Activated naive CD4-positive, alpha-beta T cell treated with anti-CD3 and anti-CD28 coated beads for 36 hours (primary cell): ENCODE measurements at places on chromosomes 1 and 21. TPM values are rescaled to one million over a fixed set of nuclear protein-coding genes. Genes with fewer than 3 reads are reported as not detected.

MT1HL1 gene
- not detected for total RNA-seq

C4BPB gene
- total RNA-seq = 1.1 TPM

OR2M3 gene
- total RNA-seq = not detected

TMCO1 gene
- 50.7 TPM for total RNA-seq

DNA sequence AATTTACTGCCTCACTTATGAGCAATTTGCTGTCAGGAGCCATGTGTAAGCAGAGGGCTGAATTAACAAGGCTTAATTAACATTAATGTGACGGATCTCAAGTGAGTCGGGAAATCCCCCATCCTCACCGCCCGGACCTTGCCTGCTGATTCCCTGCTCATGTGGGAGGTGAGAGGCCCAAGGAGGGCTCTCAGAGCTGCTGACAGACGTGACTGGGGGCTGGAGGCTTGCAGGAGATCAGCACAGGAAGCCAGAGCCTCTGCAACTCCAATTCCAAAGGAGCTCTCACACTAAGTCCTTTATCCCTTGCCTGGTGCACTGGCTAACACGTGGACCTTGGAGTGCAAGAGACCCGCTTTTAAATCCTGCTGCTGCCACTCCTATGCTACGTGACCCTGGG lies 19.4 kb downstream of the LRP8 start:
- H3K27ac ChIP-seq = no peak overlapping the region
- DNase-seq = no peak
- H3K36me3 ChIP-seq = peaks cover 8% of the 10 kb centered on the region
- no peak overlapping the region for H3K4me3 ChIP-seq
- H3K27me3 ChIP-seq = no peaks in the 10 kb centered on the region

- no peaks in the 10 kb centered on the region for H3K27me3 ChIP-seq
- DNase-seq = no peak
- no peak overlapping the region for H3K4me3 ChIP-seq
- H3K27ac ChIP-seq = no peak overlapping the region
These were observed 3.0 kb downstream of the TIMM17A start for GRCh38 chr1:201958348-201958747.

GNG12 gene
- 0.05 TPM for total RNA-seq

PRKCZ gene
- total RNA-seq = 7.0 TPM

GRCh38 chr1:168285971-168286927 lies 5.6 kb downstream of the TBX19 start:
- no peaks in the 10 kb centered on the region for H3K27me3 ChIP-seq
- DNase-seq = no peak

CASP9 gene
- 6.5 TPM for total RNA-seq

GRCh38 chr1:231871878-231872277 lies 245.3 kb downstream of the DISC1 start:
- no peak for DNase-seq
- no peak overlapping the region for H3K27ac ChIP-seq
- peaks cover 25% of the 10 kb centered on the region for H3K4me1 ChIP-seq
- no peak overlapping the region for H3K4me3 ChIP-seq
- H3K27me3 ChIP-seq = no peaks in the 10 kb centered on the region
- peaks cover 10% of the 10 kb centered on the region for H3K36me3 ChIP-seq

- H3K27me3 ChIP-seq = no peaks in the 10 kb centered on the region
- no peak for DNase-seq
- H3K36me3 ChIP-seq = no peaks in the 10 kb centered on the region
These were observed 7.8 kb upstream of the CD46 start for GRCh38 chr1:207744000-207744534.

DNA sequence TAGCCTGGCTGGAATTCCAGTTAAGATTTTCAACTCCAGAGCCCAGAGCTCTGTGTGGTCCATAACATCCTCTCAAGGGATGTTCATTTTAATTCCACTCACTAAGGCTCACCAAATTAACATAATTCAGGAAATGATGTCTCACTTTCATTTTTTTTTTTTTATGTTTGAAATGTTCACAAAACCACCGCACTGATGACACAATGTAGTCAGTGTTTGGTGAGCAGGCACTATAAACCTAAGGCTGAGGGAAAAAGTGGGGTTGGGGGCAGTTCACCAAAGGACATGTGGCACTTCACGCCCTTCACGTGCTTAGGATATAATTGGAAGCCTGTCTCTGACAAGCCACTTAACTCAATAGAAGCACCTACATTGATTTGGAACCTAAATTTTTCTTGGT lies 177.3 kb upstream of the CAMK1G start:
- H3K27ac ChIP-seq = no peak overlapping the region
- DNase-seq = no peak
- H3K36me3 ChIP-seq = no peaks in the 10 kb centered on the region
- H3K4me1 ChIP-seq = no peaks in the 10 kb centered on the region
- peaks cover 13% of the 10 kb centered on the region for H3K27me3 ChIP-seq

DNA sequence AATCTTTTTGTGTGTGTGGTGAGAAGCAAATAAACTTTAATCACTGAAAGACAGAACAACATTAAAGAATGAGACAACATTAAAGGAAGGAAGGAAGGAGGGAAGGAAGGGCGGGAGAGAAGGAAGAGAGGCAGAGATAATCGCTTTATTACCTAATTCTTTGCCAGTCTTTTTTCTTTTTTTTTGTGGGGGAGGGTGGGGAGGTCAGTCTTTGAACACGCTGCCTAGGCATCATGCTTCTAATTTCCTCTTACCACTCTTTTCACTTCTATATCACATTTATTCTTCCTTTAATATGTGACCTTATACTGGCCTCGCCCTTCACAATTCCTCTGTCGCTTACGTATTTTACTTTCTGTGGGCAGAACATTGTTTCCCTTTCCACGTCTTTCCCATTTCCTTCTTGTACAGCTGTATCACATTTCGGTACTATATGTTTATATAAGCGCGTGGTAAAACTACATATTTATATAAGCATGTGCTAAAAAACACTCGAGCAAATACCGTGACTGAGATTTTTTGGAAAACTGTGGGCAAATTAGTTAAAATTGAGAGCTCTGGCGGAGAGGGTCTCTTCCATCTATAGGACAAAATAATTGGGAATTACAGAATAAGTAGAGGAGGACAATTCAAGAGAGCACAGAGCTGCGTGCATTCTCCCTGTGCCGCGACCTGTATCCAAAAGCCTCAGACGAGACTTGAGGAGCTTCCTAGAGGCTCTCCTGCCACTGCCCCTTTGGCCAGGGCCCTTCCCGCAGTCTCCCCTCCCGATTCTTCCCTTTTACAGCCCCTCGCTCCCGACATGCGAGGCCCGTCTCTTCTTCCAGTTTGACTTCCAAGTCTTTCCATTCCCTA lies 823 bp upstream of the PRKAA2 start:
- H3K27ac ChIP-seq = no peak overlapping the region
- H3K4me3 ChIP-seq = peak overlapping the region; percentile 52
- peaks cover 50% of the 10 kb centered on the region for H3K27me3 ChIP-seq

GRCh38 chr1:209937996-209938959 lies at the start of gene SYT14:
Gene SYT14 (plus strand): TSS chr1:209938217. CDS start chr1:209938265, 48 bp downstream.
- H3K4me3 ChIP-seq = peak within 1 kb of the TSS; percentile 45
- peaks cover 46% of the 10 kb centered on the region for H3K27me3 ChIP-seq
- H3K36me3 ChIP-seq = peaks cover 1% of the 10 kb centered on the region
- peaks cover 9% of the 10 kb centered on the region for H3K4me1 ChIP-seq
- no peak for DNase-seq

GRCh38 chr1:224375059-224375458 lies 18.4 kb downstream of the CNIH4 start:
- DNase-seq = no peak
- no peaks in the 10 kb centered on the region for H3K27me3 ChIP-seq
- H3K4me3 ChIP-seq = no peak overlapping the region

DNA sequence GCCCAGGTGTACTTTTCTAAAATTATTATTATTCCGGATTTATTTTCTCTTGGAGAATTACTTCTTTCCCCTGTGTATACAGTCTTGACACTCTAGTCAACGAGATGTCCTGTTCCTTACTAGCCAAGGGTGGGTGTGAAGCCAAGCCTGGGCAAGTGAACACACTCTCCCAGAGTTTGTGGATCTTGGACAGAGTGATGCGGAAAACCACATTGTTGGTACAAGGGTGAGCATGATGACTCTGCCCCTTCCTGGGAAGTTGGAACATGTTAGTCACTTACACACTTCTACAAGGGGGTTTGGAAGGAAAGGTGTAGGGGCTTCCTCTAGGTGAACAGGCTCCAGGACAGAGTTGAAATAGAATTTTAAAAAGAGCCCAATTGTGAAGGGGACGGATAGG lies 20.0 kb upstream of the RD3 start:
- H3K27me3 ChIP-seq = no peaks in the 10 kb centered on the region
- H3K4me1 ChIP-seq = peaks cover 22% of the 10 kb centered on the region
- no peak overlapping the region for H3K27ac ChIP-seq
- DNase-seq = no peak

DNA sequence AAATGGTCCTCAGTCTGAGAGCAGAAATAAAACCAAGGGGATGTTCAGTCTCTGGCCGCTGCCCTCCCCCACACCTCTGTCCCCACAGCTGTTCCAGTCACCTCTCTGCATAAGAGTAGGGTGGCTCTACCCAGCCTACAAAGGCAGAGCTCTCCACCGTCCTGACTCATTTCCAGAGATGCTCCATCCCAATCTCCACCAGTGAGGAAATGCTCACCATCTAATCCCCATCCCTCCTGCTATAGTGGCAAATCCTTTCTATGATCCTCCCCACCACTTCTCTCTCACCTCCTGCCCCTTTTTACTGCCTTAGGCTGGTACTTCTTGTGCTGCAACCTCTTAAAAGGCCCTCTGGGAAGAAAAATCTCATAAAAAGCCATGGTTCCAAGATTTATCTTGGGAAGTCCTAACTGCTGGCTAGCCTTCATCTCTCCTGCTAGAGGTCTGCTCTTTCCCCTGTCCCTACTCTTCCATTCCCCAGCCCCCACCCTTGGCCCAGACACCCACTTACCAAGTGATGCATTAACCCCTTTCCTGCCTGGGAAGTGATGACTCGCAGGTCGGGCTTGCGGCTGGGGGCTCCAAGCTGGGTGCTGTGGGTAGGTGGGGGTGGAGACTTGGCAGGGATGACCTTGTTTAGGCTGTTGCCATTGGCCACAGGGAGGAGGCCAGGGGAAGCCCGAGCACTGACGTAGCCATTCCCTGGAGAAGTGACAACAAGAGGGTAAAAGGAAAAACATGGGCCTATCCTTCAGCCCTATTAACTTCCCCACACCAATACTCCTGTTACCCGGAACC lies 23.9 kb downstream of the MEF2D start:
- H3K27me3 ChIP-seq = no peaks in the 10 kb centered on the region
- peaks cover 29% of the 10 kb centered on the region for H3K4me1 ChIP-seq
- no peak for DNase-seq
- H3K4me3 ChIP-seq = no peak overlapping the region
- peak overlapping the region; percentile 4 for H3K27ac ChIP-seq

GRCh38 chr1:231241750-231242149 lies 738 bp downstream of the GNPAT start:
- no peaks in the 10 kb centered on the region for H3K27me3 ChIP-seq
- peak overlapping the region; percentile 82 for H3K27ac ChIP-seq
- peak overlapping the region; percentile 97 for H3K4me3 ChIP-seq
- peaks cover 30% of the 10 kb centered on the region for H3K36me3 ChIP-seq

GRCh38 chr1:244049162-244050013 lies 1.7 kb upstream of the ZBTB18 start:
- peak overlapping the region; percentile 84 for H3K27ac ChIP-seq
- H3K4me3 ChIP-seq = peak overlapping the region; percentile 94
- H3K27me3 ChIP-seq = no peaks in the 10 kb centered on the region
- peaks cover 45% of the 10 kb centered on the region for H3K4me1 ChIP-seq
- DNase-seq = peak; percentile 48

DNA sequence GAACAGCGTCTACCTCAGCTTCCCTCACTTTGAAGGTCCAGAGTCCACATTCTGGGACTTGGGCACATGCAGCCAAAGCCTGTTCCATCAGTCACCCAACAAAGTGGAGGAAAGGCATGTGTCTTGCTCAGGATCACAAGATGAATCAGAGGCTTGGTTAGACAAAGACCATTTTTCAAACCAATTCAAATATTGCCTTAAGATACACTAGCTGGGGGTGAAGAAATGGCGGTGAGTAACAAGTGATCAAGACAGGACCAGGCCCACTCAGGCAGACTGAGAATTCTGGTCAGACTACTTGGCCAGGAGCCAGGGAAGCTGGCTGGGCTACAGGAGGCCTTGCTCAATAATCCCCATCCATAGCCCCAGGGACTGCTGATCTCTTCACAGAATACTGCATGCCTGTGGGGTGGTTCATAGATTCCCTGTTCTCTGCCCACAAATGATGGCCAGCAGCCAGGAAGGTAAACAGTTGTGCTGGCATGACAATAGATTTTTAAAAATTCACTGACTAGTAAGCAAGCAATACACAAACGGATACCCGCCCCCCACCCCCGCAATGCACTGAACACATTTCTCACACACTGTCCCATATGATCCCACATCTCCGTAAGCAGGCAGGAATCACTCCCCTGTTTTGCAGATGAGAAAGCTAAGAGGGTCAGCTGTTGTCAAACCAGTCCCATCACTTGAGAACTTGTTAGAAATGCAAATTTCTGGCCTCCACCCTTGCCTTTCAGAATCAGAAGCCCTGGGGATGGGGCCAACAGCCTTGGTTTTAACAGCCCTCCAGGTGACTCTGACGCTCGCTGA lies 27.2 kb downstream of the ERI3 start:
- peaks cover 4% of the 10 kb centered on the region for H3K36me3 ChIP-seq
- no peaks in the 10 kb centered on the region for H3K4me1 ChIP-seq
- no peaks in the 10 kb centered on the region for H3K27me3 ChIP-seq
- no peak overlapping the region for H3K4me3 ChIP-seq
- H3K27ac ChIP-seq = no peak overlapping the region
- no peak for DNase-seq

DNA sequence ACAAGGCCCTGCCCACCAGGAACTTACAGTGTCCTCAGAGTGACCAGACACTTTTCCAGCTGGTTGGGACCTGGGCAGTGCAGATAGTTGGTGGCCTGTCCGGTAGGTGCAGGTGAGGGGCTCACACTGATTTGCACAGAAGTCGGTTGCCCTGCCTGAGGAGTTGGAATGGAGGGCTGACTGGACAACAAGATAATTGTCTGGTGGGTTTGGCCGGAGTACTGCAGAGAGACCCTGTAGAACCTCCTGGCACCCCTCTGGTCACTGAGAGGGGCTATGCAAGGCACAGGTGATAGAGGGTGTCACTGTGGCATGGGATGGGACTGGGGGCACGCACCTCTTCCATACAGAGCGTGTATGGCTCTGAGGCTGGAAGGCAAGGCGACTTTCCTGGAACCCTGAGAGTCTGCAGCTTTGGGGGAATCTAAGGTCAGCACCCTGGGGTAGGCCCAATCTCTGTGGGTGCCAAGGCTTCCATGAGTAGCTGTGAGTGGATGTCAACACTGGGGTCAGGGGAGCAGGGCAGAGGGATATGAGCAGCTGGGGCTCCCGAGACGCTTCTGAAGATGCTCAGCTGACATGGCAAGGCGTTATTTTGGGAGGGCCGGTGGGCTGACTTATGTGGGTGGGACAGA lies 7.6 kb upstream of the PLA2G2D start:
- peaks cover 2% of the 10 kb centered on the region for H3K27me3 ChIP-seq
- no peaks in the 10 kb centered on the region for H3K4me1 ChIP-seq
- DNase-seq = no peak
- H3K4me3 ChIP-seq = no peak overlapping the region
- H3K36me3 ChIP-seq = no peaks in the 10 kb centered on the region
